ENCODE measurements at places on chromosomes 1 and 21.

DNA sequence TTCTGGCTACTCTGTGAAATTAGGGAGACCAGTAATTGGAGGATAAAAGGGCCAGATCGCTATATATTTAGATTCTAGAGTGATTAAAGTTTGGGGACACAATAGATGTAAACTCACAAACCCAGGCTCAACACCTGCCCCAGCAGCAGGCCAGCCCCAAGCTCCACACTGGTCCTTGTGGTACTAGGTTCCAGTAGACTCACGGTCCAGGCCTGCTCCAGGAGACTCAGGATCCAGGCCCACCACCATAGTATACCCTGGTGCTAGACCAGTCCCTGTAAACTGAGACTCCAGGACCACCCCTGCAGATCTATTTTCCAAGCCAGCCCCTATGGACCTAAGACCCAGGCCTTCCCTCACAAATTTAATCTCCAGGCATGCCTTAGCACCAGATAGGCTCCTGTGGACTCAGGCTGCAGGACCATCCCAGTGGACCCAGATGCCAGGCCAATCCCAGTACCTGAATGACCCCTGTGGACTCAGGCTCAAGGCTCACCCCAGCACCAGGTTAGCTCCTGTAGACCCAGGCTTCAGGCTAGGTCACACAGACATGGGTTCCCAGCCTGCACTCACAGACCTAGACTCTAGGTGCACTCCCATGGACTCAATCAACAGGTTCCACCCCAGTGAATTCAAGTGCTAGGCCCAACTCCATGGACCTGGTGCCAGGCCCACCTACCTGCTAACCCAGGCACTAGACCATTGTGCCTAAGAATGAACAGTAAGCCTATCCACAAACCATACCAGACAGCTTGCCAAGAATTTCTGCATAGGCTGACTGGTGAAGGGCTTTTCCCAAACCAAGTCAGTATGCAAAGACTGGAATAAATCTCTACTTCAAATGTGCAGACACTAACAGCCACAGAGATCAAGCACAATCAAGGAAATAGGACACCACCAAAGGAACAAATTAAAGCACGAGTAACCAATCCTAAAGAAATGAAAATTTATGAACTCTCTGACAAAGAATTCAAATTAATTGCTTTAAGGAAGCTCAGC, 13.8 kb upstream of the DENND1B start:
- DNase-seq = no peak

GRCh38 chr1:208189183-208189582, 55.0 kb downstream of the PLXNA2 start:
- DNase-seq = peak; percentile 91

GRCh38 chr1:116556289-116557006, 14.4 kb downstream of the CD58 start:
- no peak for DNase-seq

GRCh38 chr1:89609781-89610456, 23.0 kb upstream of the LRRC8C start:
- DNase-seq = no peak

GRCh38 chr1:46503421-46503820, 13.8 kb downstream of the DMBX1 start:
- DNase-seq = no peak

GRCh38 chr1:27646676-27647075, 11.7 kb upstream of the FGR start:
- no peak for DNase-seq

Data from WERI-Rb-1 (cell line).